T-helper 1 cell treated with Interleukin-12 subunit alpha and Interleukin-12 subunit beta and Interleukin-4 antibody, amounts not matched to agents 30 ng/mL and 1 ng/mL, for 36 hours (primary cell): ENCODE measurements at places on chromosomes 3 and 15. TPM values are rescaled to one million over a fixed set of nuclear protein-coding genes. Genes with fewer than 3 reads are reported as not detected.

Gene TMCC1
- total RNA-seq, result 22.0 and 24.9 TPM in 2 replicates

Gene PLOD2
- total RNA-seq, result 0.95 and 1.0 TPM in 2 replicates

Gene ALAS1
- total RNA-seq, result 78.5 and 81.4 TPM in 2 replicates

Gene LRRC34
- 1.5 and 1.9 TPM in 2 replicates for total RNA-seq

Gene MKRN3
- 1.1 and 2.5 TPM in 2 replicates for total RNA-seq

Gene NRROS
- total RNA-seq, result 33.1 and 34.7 TPM in 2 replicates

Gene SLC22A14
- not detected in 2 replicates for total RNA-seq

Gene ALDH1A2
- total RNA-seq, result 0.22 TPM in 1 of 2 replicates, not detected in the other
